ENCODE measurements at places on chromosomes 2 and 18. TPM values are rescaled to one million over a fixed set of nuclear protein-coding genes. Genes with fewer than 3 reads are reported as not detected.

DNA sequence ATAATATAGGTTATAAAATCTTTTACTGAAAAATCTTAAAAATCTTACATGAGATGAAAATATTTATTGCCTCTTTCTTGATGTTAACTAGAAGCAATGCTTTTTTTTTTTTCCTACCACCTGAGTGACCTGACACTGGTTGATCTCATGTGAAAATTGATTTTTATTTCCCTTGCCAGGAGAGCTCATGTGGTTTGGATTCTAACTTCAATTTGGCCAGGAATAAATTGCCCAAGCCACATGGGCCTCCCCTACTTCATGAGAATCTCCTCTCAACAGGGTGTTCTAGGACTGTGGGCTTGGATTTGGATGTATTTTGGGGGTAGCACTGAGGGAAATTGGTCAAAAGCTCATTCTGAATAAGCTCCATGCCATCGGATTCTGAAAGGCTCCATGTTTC lies 20.1 kb downstream of the IDH1 start:
- DNase-seq = no peak
- H3K4me1 ChIP-seq = no peaks in the 10 kb centered on the region
- H3K27ac ChIP-seq = no peak overlapping the region
- H3K4me3 ChIP-seq = no peak overlapping the region

GRCh38 chr18:46677611-46678010 lies 20.6 kb upstream of the LOXHD1 start:
- no peak overlapping the region for H3K4me3 ChIP-seq
- no peaks in the 10 kb centered on the region for H3K36me3 ChIP-seq
- peaks cover 26% of the 10 kb centered on the region for H3K4me1 ChIP-seq
- H3K27ac ChIP-seq = peak overlapping the region; percentile 85

Gene CXCR4
- 7.1 TPM for total RNA-seq

DNA sequence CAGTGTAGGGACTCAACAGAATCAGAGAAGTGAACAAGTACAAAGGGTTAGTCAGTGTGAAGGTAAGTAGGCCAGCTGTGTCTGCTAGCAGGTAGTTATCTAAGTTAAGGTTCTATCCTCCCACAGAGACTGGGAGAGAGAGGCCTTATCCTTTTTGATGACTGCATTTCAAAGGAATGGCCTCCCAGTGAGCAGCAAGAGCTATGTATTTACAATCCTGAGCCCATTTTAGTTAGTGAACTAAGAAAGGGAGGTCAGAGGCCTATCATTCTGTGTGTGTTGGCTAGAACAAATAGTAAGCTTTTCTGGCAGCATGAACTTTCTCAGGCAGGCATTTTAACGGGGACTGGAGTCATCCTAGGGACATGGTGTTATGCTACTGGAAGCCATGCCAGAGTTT lies 182.9 kb downstream of the VWC2L start:
- H3K27ac ChIP-seq = no peak overlapping the region
- no peaks in the 10 kb centered on the region for H3K27me3 ChIP-seq
- no peak overlapping the region for H3K4me3 ChIP-seq
- no peaks in the 10 kb centered on the region for H3K4me1 ChIP-seq
- DNase-seq = no peak

GRCh38 chr2:981258-981657 lies 30.6 kb downstream of the SNTG2 start:
- no peaks in the 10 kb centered on the region for H3K4me1 ChIP-seq
- DNase-seq = no peak
- no peak overlapping the region for H3K4me3 ChIP-seq
- H3K36me3 ChIP-seq = no peaks in the 10 kb centered on the region
- H3K27me3 ChIP-seq = no peaks in the 10 kb centered on the region

DNA sequence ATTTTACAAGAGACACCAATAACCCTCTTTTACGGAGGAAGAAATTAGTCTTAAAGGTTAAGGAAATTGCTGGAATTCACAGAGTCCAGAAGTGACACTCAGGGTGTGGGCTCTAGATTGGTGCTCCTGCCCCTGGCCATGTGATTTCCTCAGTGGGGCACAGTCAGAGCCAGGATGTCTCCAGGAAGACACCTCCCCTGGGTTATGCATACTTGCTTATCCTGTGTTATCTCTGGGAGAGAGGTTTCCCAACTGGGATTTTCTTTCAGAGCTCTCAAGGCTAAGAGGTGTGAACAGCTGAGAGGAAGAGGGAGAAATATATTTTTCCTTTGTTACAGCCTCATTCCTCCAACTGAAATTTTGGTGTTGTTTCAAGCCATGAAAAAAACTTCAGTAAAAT lies 125.6 kb upstream of the CELF4 start:
- no peak overlapping the region for H3K27ac ChIP-seq
- no peak for DNase-seq
- H3K4me3 ChIP-seq = no peak overlapping the region
- no peaks in the 10 kb centered on the region for H3K4me1 ChIP-seq
- no peaks in the 10 kb centered on the region for H3K36me3 ChIP-seq

DNA sequence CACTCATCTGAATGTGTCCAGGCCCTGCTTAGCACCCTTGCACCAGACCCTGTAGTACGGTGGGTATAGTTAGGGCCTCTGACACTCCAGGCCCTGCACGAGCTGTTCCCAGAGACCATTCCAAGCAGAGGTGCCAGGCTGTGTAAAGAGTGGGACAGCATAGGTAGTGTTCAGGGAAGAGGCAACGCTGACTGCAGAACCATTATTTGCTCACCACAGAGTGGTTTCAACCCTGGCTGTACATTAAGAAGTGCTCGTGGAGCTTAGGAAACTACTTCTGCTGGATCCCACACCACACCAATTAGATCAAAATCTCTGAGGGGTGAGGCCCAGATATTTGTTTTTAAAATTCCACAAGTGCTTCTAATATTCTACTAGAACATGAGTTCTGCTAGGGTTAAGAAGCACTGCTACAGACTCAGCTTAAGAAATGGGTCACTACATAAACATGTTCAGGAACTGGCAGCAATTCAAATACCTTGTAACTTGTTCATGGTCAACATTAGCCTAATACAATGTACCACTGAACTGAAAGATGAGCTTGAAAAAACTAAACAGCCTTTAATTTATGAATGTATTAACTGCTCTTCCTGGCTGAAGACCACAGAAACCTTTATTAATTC lies 183.0 kb downstream of the MYO5B start:
- H3K36me3 ChIP-seq = no peaks in the 10 kb centered on the region
- no peak for DNase-seq
- H3K4me3 ChIP-seq = no peak overlapping the region
- peaks cover 50% of the 10 kb centered on the region for H3K4me1 ChIP-seq
- H3K27me3 ChIP-seq = no peaks in the 10 kb centered on the region

Gene OR6B2
- not detected for total RNA-seq

GRCh38 chr2:105272176-105272575 lies 30.6 kb downstream of the GPR45 start:
- H3K27me3 ChIP-seq = no peaks in the 10 kb centered on the region
- no peaks in the 10 kb centered on the region for H3K4me1 ChIP-seq
- DNase-seq = no peak
- H3K4me3 ChIP-seq = no peak overlapping the region

DNA sequence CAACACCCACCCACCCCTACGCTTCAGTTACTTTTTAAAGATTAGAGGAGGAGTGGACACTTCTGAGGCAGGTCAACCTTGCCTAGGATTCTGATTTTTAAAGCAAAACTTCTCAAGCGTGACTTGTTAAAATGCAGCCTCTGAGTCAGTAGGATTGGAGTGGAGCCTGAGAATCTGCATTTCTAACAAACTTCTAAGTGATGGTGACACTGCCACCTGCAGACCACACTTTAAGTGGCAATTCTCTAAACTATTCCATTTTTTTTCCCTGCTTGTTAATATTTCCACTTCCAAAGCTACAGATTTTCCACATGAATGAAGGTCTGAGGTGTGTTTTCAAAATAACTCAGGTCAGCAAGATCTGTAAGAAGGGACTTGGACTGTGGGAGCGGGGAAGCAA lies 171.1 kb upstream of the CCDC150 start:
- DNase-seq = peak; percentile 5
- H3K4me3 ChIP-seq = no peak overlapping the region
- H3K27me3 ChIP-seq = no peaks in the 10 kb centered on the region
- H3K27ac ChIP-seq = no peak overlapping the region
- H3K36me3 ChIP-seq = no peaks in the 10 kb centered on the region
- peaks cover 28% of the 10 kb centered on the region for H3K4me1 ChIP-seq

Gene TFCP2L1
- 188 TPM for total RNA-seq

Gene UNC80
- 2.6 TPM for total RNA-seq

DNA sequence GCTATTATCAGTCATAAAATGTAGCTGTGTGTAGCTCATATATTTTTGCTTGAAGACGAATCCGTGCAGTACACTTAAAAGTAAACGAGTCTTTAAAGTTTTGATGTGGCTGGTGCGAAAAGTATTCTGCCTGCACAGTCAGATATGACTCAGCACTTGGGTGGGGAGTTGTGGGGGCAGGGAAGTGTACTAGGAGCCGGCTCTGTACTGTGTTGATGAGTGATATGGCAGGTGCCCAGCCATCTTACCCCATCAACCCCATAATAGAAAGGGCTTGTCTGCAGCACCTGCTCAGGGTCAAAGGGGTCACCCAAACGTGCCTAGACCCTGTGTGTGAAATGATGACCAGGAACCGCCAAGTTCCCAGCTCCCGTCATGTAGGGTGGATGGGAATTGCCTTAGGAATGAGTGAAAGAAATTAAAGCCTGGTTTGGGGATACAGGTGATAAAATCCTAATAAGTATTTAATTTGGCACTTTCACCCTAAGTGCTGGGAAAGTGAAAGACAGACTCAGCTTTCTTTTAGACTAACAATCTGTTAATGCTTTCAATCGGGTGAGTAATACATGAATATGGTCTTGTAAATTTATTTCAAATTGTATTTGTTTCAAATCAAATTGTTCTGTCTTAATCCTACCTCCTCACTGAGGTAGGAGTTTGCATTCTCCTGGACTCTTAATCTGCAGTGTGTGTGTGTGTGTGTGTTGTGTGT lies 48.0 kb downstream of the BCL2L11 start:
- peaks cover 3% of the 10 kb centered on the region for H3K36me3 ChIP-seq
- peaks cover 21% of the 10 kb centered on the region for H3K4me1 ChIP-seq
- H3K27me3 ChIP-seq = no peaks in the 10 kb centered on the region

Gene SCYGR4
- total RNA-seq = not detected

- no peak overlapping the region for H3K27ac ChIP-seq
- no peaks in the 10 kb centered on the region for H3K4me1 ChIP-seq
- H3K4me3 ChIP-seq = no peak overlapping the region
- no peaks in the 10 kb centered on the region for H3K27me3 ChIP-seq
- DNase-seq = peak; percentile 19
- H3K36me3 ChIP-seq = no peaks in the 10 kb centered on the region
Measured at GRCh38 chr2:11071211-11071610, 84.1 kb upstream of the SLC66A3 start.

Gene PDCD1
- 2.3 TPM for total RNA-seq

GRCh38 chr18:72375618-72376017 lies 168.5 kb downstream of the CBLN2 start:
- no peak for DNase-seq
- no peaks in the 10 kb centered on the region for H3K27me3 ChIP-seq
- H3K27ac ChIP-seq = no peak overlapping the region
- H3K4me1 ChIP-seq = no peaks in the 10 kb centered on the region
- no peak overlapping the region for H3K4me3 ChIP-seq

DNA sequence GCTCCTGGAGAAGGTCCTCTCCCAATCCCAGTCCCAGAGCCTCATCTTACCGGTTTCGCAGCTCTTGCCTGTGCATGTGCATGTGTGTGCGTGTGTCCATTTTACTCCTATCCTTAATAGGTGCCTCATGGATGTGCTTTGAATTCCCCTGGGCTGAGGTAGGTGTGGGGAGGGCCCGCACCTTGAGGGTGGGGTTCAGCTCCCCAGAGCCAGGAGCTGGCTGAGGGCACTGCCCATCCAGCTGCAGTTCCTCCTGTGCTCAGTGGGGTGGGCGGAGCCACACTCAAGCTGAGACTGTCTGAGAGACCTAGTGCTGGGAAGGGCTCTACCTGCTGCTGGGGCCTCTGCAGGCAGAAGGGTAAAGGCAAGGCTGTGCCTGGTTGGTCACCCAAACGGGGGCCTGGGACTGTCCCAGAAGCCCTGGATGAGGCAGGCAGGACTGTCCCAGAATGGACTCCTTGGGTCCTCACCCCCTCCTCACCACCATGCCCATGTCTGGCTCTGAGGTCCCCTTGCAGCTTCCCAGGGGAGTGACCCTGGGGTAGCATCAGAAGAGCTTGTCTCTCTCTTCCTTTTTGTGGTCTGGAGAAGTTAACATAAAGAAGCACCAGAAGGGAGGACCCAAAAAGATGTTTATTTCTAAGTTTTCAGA lies 8.9 kb downstream of the GDF7 start:
- H3K4me3 ChIP-seq = no peak overlapping the region
- no peak overlapping the region for H3K27ac ChIP-seq
- no peak for DNase-seq
- peaks cover 16% of the 10 kb centered on the region for H3K27me3 ChIP-seq

Gene HAAO
- 2.2 TPM for total RNA-seq

DNA sequence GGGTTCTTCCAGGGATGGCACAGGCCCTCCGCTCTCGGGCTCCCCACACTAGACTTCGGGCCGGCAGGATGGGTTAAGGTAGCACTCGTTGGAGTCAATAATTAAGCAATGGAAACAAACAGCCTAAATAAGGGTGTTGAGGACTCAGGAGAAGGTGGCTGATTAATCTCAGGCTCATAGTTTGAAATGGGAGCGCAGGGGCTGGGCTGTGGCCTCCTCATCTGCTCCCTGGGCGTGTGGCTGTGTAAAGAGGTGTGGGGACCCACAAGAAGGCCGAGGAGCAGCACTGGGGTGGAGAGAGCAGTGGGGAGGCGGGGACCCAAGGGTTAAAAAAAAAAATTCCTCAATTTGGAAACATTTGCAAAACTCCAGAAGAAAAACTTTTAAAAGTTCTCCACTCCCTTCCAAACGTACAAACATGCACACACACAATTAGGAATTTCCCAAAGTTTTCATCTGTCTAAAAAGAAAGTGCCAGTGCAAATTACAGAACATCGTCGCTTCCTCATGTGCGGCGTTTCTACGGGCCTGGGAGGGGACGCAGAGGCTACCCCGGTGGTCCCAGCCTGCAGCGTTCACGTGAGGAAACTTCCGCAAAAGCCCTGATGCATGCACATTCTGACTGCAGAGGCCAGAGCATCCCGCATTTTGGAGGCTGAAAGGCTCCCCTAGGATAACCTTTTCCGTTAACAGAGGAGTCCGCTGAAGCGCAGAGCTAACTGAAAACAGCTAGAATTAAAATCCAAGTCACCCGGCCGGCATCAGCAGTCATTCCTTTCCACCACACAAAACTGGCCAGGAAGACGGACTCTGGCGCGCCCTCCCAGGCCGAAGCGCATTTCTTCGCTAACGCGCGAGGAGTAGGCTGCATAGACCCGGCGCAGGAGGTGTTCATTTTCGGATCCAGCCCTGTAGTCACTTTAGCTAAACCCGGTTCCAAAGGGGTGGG lies 1.0 kb upstream of the TUBB6 start:
- DNase-seq = peak; percentile 35
- H3K4me3 ChIP-seq = peak overlapping the region; percentile 4
- peak overlapping the region; percentile 92 for H3K27ac ChIP-seq
- H3K36me3 ChIP-seq = peaks cover 5% of the 10 kb centered on the region

GRCh38 chr2:41170589-41170988 lies 718.7 kb upstream of the SLC8A1 start:
- H3K36me3 ChIP-seq = no peaks in the 10 kb centered on the region
- no peaks in the 10 kb centered on the region for H3K4me1 ChIP-seq
- no peak for DNase-seq

Gene PAX3
- total RNA-seq = not detected
